ENCODE measurements at places on chromosomes 12 and 14.

- DNase-seq = no peak
Observed at GRCh38 chr12:42774238-42774637, 184.7 kb upstream of the PRICKLE1 start.

GRCh38 chr14:29953501-29953900, 25.9 kb upstream of the PRKD1 start:
- DNase-seq = no peak

DNA sequence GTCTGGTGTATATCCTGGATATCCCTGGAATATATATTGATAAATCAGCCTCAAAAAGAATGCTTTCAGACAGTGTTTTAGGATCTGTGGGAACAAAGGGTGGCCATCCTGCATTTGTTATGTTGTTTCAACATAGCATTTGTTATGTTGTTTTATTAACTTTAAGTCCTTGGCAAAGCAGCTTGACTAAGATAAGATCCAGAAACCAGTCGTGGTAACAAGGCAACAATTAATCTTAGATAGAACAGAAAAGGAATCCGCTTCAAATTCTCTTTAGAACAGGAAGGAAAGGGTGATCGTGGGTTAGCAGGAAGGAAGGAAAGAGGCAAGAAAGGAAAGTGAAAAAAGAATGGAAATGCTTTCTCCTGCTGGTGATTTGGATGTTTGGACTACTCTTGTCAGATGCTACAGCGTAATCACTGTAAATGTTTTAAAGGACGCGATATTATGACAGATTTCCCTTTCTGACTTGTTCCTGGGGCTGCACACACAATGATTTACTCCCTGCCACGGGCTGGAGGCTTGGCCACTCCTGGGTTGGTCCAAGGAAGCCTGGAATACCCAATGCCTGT, 443.3 kb downstream of the DPF3 start:
- no peak for DNase-seq

DNA sequence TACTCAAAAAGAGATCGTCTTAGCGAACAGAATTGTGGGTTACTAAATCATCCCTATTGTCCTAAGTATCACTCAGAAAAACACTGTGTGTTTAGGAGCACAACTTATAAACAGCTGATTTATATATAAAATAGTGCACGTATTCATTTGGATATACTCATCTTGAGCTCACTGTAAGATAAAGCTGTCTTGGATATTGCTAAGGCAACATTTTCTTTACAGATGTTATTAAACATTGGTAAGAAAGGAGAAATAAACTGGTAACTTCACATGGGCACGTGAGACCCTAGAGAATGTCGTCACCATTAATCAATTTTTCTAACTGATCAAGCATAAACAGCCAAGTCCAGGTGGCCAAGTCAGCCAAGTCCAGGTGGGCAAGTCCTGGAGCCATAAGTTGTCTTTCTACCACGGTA, 1.7 kb downstream of the PAWR start:
- DNase-seq = no peak

- DNase-seq = no peak
Observed at GRCh38 chr12:88057994-88058718, 29.0 kb upstream of the C12orf50 start.

DNA sequence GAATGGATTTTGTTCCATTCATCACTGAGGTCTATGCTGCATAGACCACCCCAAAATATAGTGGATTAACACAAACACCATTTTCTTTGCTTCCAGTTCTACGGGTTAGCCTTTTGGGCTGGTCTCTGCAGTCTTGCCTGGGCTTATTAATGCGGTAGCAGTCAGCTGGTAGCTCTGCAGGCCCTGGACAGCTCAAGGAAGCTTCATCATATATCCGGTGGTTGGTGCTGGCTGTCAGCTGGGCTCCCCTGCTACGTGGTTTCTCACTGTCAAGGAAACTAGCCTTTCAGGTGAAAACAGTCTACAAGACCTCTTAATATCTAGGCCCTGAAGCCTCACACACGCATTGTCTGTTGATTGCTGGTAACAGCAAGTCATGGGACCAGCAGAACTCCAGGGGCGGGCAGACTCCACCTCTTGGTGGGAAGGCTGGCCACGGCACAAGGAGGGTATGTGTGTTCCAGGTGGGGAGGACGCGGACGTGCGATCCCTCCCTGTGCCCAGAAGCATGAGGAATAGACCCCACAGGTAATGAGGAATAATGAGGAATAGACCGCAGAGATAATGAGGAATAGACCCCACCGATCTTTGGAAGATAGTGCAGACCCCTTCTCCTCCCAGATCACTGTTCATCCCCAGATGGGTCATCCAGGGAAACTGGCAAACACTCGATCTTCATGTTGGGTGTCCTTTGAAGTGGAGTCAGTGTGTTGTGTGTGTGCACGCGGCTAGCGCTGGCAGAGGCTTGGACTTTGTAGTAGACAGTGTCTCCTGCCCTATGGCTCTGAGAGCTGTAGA, 13.3 kb downstream of the TSPAN9 start:
- DNase-seq = no peak

Measured in AG04449 (cell line).